ENCODE measurements at places on chromosomes 11 and 22.

DNA sequence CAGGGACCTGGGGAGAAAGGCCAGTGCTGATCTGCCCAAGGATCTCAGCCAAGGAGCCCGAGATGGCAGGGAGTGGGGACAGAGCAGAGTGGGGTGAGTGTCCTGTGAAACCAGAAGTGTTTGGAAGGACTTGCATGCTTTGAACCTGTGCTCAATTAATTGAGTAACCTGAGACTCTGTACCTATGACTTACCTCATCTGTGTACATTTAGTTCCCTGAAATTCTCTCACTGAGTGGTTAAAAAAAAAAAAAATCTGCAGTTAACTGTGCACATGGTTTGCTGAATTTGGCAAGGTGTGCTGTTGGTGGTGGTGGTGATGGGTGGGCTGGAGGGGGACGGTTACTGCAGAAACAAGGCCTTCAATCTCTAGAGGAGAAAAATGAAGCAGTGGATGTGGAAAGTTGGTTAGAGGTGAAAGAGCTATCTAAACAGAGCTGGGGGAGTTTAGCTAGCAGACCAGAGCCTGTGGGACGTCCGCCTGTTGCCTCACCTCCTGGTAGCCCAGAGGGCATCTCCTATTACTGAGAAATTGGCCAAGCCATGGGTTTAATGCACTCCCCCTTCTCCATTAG, 8.3 kb upstream of the SORL1-AS1 start:
- no peak for DNase-seq

DNA sequence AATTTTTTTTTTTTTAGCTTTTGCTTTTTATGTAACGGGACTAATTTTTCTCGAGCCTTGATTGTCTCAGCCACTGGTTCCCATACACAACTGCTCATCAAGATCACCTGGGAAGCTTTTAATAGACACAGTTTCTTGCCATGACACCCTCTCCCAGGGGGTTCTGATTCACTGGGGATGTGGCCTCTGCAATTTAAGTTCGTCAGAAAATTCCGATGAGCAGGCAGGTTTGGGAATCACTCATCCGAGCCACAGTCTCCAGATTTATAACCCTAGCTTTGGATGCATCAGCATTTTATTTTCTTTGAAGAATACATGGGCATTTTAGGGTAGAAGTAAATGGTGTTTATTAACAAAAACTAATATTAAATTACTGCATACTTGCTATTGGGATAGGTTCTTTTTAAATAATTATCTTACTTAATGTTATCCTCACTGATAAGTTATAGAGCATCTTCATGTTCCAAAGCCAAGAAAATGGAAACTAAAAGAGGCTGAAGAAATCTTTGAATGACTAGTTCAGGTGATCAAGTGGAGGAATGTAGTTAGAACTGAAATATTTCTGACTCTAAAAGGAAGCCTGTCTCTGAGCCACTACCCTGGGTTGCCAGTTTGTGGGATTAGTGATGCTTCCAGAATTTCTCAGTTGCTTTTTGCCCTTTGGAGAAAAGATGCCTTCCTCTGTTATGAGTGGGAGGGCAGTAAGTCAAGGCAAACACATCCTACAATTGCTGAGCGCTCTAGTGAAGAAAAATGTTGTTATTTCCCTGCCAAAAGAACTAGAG, 319.0 kb downstream of the DDX10 start:
- no peak for DNase-seq

DNA sequence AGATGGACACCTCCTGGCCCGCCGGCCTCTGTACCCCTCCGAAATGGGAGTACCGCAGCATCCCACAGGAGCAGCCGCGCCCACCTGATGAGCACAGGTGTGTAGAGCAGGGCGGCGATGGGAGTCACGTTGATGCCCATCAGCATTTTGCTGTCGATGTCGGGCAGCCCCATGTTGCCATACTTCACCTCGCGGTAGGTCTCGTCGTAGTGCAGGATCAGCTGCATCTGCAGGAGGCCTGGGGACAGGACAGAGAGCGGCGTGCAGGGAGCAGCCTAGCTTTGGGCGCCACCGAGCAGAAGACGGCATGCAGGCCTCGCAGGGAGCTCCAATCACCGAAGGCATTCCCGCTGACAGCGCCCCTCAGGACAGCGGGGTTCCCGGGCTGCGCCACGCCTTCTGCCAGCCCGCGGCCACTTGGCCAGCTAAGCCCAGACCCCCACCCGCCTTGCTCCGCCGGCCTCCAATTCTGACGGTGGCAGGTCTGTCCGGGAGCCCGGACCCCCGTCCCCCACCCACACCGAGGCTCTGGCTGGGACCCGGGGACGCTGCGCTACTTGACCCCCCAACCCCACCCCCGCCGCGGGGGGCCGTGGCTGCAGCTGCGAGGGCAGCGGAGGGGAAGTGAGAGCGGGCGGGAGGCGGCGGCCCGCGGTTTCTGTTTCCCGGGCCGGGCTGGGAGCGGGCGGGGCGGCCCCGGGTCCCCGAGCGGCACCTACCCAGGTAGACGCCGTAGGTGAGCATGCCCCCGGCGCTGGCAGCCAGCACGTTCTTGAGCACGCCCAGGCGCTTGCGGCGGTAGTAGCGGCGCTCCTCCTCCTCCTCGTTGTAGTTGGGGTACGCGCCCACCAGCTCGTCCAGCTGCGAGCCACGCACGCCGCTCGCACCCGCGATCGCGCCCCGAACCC, 705 bp downstream of the UNC93B1 start:
- DNase-seq = peak; percentile 35

DNA sequence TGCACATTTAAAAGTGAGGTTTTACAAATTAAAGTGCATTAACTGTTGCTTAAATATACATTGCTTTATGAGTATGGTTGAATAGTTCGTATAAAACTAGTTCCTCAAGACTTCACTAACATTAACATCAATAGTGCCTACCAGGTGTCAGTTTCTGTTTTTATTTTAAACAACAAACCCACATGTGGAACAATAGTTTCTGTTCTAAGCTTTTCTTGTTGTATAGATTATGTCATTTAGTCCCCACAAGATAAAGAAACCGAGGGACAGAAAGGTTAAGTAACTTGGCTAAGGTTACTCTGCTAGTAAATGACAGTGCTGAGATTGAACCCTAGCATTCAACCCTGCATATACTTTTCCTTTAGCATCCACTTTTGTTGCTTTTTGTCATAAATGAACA, 41.4 kb upstream of the ST14 start:
- no peak for DNase-seq

GRCh38 chr11:134258577-134258976, 5.2 kb downstream of the ACAD8 start:
- no peak for DNase-seq

DNA sequence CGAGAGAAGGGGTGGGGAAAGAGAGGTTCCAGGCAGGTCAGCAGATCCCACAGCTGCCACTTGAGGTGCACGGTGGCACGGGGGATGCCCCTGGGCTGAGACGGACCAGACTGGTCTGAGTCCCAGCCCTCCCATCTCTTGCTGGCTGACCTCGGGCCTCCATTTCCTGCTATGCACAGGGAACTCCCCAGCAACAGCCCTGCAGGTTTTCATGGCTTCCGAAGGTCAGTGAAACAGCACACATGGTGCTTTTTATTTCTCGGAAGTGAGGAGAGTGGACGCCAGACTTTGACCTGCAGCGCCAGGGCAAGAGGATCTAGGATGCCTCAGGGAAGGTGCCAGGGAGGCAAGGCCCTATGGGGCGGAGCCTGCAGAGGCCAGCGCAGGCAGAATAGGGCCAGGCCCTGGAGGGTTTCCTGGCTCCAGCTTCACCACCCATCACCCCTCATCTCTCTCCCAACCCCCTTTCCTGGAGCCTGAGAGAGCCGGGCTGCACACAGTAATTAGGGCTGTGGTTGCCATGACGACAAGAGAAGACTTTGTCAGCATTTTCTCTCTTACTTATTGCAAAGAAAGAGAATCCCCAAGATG, 29.5 kb downstream of the SLC22A12 start:
- DNase-seq = no peak

- no peak for DNase-seq
Observed at GRCh38 chr11:32033067-32033466, 57.8 kb upstream of the RCN1 start.

- DNase-seq = no peak
Observed at GRCh38 chr22:32661296-32661695, 140.2 kb upstream of the TIMP3 start.

GRCh38 chr11:129189646-129190045, 2.5 kb downstream of the ARHGAP32 start:
- DNase-seq = no peak

- no peak for DNase-seq
Observed at GRCh38 chr11:1062075-1062820, 12.4 kb upstream of the MUC2 start.

DNA sequence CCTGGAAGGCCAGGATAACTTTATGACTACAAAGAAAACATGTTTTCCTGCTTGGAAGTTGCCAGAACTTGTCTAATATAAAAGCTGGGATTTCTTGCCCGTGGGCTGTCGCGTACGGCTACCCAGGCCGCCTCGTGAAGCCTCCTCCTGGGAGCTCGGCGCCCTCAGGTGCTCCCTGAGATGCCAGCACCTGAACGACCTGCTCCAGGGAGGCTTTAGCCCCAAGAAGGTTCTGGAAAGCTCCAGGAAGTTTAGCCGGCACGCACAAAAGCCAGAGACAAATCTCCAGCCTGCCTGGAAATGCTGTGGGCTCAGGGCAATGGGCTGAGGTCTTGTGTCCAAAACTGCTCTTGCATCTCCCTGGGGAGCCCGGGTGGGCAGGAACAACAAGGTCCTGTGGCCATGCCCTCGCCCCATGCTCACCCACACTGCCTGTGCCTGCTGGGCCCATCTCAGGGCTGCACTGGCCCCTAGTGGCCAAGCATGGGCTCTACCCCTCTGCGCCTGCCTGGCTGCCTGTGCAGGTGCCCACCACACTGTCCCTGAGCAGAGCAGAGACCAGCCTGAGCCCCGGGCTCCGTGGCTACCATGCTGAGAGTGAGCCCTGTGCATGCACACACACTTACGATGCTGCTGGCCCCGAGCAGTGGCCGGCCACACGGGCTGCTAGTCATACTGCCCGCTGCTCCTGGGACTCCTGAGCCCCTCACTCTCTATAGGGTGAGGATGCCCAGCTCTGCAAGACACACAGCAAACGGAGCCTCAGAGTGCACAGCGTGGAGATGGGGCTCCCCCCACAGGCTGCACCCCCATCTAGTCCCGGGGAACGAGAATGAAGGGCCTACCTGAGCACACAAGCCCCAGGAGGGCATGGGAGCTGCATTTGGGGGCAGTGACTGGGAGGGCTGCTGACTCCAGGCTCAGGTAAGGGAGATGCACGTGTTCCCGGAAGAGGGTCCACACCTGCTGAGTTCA, 4.9 kb upstream of the CELSR1 start:
- DNase-seq = peak; percentile 70

GRCh38 chr11:71917646-71918140, 10.7 kb downstream of the XNDC1N start:
- no peak for DNase-seq

DNA sequence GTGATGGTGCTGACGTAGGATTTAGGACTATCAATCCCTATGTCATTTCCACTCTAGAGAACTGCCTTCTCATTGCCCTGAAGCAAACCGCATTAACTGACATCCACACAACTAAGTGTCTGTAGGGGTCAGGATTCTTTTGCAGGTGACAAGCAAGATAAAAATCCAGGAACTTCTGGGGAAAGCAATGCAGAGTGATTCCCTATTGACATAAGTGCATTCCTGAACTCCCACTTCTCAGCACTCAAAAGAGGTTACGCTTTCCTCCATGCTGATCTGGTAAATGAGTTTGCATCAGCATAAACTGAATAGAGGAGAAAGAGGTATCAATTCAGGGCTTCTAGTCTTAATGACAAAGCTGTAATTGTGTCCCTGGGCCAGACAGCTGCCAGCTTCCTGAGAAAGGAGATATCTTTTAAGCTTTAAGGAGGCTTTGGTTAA, 224.6 kb upstream of the ISX start:
- no peak for DNase-seq

GRCh38 chr11:10304495-10305261, at the start of gene ADM:
Gene ADM, plus strand, starts transcription at chr11:10305073. Its CDS starts 628 bp downstream, at chr11:10305701.
- DNase-seq = no peak

- peak; percentile 45 for DNase-seq
Observed at GRCh38 chr11:363948-364761, 5.1 kb upstream of the B4GALNT4 start.

DNA sequence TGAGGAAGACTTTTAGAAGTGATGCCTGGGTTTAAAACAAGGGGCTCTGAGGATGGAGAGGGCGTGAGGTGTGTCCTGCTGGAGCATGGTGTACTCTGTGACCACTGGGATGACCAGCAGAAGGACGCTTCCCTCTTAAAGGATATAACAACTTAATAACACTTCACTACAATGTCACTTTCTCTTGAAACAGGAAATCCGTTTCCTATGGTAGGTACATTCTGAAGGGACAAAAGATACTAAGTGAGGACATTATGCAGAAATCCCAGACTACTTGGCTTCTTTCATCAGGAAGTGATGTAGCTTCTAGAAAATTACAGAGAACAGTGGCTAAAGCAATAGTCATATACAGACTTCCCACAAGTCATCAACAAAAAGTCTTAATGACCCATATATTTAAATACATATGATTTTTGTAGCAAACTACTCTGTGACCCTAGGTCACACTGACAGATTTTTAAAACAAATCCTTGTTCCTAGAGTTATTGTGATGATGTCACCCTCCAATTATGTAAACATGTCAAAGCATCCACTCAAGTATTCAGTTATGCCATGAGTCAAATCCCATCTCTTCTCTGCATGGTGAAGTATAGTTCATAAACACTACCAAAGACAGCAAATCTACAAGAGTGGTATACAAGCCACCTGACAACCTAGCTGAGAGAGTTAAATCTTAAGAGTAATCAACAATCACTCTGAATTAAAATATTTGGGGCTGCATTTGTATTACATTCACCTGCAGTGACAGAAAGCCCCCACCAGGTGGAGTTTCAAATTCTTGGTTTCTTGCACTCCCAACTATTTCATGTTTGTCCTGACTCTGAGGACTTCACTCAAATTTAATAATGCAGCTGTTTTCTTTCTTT, 32.8 kb downstream of the PITPNB start:
- no peak for DNase-seq

DNA sequence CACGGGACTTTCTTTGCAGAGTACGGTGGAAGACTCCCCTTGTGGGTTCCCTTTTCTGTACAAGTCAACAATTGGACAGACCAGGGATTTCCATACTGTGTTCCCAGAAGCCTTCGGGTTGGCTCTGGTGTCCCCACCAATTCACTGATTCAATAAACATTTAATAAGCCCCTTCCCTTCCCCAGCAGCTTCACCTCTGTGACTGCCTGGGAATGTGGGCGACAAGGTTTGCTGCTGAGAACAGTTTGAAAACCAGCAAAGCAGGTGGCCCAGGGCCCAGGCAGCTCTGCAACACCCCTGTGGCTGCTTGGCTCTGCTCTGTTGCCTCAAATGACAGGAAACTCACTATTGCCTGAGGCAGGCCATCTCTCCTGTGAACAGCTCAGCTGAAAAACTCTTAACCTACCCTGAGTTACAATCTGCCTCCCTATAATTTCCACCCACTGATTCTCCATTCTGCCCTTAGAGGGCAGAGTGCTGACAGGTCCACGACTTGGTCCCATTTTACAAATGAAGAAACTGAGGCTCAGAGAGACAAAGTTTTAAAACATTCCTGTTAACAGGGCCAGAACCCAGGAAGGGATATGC, 10.4 kb downstream of the ADORA2A start:
- no peak for DNase-seq

DNA sequence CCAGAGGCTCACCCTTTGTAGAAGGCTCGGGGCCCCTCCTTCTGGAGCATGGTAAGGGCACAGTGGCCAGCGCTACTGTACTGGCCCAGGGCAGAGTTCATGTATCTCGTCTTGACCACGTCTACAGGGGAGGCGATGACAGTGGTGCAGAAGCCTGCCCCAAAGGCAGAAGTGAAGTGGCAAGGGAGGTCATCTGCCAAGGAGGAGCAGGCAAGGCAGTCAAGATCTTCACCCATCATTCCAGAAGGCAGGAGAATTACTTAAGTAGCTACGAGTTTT, 7.2 kb downstream of the UCP2 start:
- no peak for DNase-seq
